ENCODE measurements at places on chromosomes 13 and 19.
A peak's percentile ranks its signal among the peaks of the same experiment; 100 is the strongest.

GRCh38 chr19:5792224-5792623 lies 1.3 kb upstream of the DUS3L start:
- DNase-seq, result no peak

DNA sequence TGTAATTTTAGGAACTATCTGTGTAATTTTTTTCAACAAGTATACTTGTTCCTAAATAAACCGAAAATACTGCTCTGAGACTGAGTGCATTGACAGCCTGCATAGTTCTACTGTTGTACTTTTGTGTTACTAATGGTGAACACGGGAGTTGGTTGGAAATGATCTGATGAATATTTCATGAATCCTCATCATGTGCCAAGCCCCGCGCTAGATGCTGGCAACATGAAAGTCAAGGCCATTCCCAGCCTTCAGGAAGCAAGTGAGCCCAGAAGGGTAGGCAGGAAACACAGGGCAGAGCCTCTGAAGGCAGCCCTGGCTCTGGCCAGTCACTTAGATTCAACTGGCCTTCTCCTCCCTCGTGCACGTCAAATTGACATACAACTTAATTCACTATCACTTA lies 106.1 kb downstream of the ABCC4 start:
- no peak for DNase-seq

DNA sequence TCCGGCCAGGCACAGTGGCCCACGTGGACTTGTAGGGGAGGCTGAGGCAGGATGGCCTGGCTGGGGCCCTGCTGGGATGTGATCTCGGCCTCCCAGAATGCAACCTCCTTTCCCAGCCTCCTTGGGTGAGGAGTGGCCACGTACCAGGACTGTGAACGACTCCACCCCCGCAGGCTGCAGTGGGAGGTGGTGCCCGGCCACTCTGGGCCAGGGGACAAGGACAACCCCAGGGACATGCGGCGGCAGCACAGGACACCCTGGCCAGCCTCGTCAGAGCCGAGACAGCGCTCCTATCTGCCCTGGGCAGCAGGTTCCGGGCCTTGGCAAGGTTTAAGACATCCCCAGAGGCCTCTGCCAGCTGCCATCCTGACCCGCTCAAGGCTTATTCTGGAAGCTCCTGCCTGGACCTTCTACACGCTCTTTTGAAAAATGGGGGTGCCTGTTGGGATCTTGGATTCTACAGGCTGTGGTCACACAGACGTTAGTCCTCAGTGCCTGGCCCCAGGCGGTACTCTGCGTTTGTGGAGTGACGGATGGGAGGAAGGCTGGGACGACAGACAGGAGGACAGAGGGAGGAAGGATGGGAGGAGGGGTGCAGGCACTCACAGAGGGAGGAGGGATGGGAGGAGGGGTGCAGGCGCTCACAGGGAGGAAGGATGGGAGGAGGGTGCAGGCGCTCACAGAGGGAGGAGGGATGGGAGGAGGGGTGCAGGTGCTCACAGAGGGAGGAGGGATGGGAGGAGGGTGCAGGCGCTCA lies 19.9 kb upstream of the CACTIN start:
- no peak for DNase-seq

- no peak for DNase-seq
These were observed 70.8 kb downstream of the FNDC3A start for GRCh38 chr13:49046519-49046918.

DNA sequence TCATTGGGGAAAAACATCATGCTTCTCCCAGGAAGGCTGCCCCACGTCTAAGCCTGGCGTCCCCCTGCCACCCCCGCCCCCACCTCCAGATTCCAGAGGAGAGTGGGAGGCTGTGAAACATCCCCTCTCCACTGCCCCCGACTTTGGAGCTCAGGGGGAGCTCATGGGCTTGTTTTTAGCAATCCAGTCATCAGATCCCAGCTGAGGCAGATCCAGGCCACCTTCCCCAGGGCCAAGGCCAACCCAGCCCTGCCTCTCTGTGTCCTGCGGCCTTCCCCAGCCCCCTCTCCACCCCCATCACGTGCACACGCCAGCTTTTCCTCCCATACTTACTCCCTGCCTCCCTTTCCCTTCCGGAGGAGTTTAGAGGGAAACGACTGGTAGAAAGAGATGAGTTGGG lies 38.8 kb downstream of the SHISA2 start:
- no peak for DNase-seq

GRCh38 chr19:11291991-11292390 lies 4.0 kb upstream of the TSPAN16 start:
- DNase-seq, result no peak

- no peak for DNase-seq
These were observed 14.9 kb upstream of the KLK4 start for GRCh38 chr19:50926144-50926543.

DNA sequence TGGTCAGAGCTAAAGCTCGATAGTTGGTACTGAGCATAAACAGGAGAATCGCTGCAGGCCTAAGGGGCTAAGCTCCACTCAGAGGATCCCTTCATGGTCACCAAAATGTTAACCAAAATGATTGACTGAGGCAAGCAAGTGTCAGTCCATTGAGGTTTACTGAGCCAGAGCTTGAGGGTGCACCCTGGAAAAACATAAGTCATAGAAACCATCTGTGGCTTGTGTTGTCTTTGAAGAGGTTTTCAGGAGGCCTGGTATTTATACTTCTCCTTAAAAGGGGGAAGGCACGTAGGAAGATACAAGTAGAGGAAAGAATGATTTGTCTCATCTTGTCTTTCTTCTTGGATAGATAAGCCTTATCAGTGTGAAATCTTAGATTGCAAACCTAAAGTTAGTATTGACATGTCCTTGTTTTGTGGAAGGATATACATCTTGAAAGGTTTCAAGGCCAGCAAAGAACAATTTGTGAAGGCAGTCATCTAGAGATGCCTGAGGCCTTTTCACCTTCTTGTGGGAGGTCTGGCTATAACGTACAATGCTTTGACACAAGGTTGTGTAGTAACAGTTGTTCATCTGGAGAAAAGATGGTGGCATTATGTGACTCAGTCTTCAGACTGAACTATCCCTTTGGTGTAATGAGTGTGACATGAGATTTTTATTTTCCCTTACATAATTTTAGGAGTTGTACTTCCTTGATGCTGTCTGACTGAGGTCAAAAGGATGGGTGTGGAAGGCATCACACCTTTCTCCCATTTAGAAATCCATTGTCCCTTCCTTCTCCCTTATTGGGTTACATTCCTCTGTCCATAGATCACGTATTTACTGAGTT lies 14.7 kb upstream of the CEACAM6 start:
- DNase-seq, result peak; percentile 57

GRCh38 chr19:43464134-43464775 lies 1.2 kb downstream of the LYPD3 start:
- no peak for DNase-seq

- DNase-seq, result no peak
These were observed 32.6 kb upstream of the IGFL4 start for GRCh38 chr19:46073268-46073922.

GRCh38 chr13:44103429-44104196 lies 223.9 kb downstream of the LACC1 start:
- DNase-seq, result no peak

- no peak for DNase-seq
These were observed 1.2 kb upstream of the ZNF579 start for GRCh38 chr19:55581823-55582223.

DNA sequence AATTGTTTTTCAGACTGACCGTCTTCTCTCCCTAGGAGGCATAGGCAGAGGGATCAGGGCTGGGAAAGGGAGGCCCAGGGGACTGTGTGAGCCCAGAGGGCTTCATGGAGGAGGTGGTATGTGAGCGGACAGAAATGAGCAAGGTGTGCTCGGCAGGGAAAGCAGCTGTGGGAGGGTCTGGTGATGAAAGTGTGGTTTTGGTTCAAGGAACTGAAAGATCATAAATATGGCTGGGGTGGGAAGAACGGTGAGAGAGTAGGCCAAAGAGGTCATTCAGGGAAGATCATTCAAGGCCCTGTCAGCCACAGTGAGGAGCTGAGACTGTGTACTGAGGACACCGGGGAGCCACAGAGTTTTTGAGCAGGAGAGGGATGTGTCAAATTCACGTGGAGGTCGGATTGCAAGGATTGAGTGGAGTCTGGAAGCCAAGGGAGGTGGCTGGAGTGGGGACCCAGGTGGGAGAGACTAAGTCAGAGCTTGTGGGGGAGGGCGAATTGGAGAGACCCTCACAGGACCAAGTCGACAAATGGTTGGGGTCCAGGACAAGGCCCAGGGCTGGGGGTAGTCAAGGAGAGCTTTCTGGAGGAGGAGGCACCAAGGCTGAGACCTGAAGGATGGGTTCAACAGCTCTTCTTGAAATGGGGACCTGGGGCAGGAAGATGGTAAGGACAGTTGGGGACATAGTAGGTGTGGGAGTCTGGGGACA lies 7.6 kb downstream of the PLD3 start:
- DNase-seq, result no peak

DNA sequence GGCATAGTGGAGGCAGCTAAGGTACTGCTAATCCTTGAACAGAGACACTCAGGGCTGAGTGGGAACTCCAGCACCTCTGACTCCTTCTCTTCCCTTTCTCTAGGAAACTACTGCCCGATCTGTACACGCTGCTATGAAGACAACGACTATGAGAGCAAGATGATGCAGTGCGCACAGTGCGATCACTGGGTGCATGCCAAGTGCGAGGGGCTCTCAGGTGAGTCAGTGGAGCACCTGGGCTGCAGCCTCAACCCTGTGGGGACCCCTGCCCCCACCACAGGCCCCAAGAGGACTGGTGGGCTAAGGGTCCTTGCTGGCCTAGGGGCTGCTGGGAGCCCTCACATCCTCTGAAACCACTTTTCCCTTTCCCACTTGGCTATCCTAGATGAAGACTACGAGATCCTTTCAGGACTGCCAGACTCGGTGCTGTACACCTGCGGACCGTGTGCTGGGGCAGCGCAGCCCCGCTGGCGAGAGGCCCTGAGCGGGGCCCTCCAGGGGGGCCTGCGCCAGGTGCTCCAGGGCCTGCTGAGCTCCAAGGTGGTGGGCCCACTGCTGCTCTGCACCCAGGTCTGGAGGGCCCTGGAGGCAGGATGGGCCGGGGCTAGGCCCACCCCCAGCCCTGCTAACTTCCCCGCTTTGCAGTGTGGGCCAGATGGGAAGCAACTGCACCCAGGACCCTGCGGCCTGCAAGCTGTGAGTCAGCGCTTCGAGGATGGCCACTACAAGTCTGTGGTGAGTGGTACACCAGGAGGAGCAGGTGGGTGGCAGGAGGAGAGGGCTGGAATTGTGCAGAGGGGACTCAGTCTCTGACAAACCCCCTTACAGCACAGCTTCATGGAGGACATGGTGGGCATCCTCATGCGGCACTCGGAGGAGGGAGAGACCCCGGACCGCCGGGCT lies 9.5 kb downstream of the KMT2B start:
- DNase-seq, result no peak

- no peak for DNase-seq
These were observed 4.0 kb upstream of the ZNF43 start for GRCh38 chr19:21839976-21840375.

GRCh38 chr13:39960191-39960590 lies 304.7 kb downstream of the COG6 start:
- DNase-seq, result no peak

- DNase-seq, result no peak
These were observed 75.9 kb downstream of the MYCBP2 start for GRCh38 chr13:77250975-77251374.

- peak; percentile 66 for DNase-seq
These were observed 57.1 kb downstream of the ZNF568 start for GRCh38 chr19:36973021-36973843.

- no peak for DNase-seq
These were observed 1667.2 kb upstream of the SLC10A2 start for GRCh38 chr13:104733427-104733826.

DNA sequence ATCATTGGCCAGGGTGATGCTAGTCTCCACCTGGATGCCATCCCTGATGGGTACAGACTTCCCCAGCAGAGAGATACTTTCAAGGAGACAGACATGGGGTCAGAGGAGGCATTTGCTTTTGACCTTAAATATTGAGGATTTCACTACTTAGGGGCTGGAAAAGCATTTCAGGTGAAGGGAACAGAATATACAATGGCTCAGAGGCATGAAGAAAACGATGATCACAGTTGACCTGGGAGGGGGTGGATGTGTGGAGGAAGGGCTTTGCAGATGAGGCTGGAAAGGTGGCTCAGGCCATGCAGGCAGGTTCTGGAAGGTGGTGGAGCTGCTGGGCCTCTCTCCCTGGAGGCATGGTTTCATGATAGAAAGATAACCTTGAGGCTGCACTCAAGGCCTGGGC lies 3.9 kb downstream of the MATK start:
- DNase-seq, result no peak

- no peak for DNase-seq
These were observed 588.9 kb downstream of the KCTD12 start for GRCh38 chr13:76297331-76297730.

DNA sequence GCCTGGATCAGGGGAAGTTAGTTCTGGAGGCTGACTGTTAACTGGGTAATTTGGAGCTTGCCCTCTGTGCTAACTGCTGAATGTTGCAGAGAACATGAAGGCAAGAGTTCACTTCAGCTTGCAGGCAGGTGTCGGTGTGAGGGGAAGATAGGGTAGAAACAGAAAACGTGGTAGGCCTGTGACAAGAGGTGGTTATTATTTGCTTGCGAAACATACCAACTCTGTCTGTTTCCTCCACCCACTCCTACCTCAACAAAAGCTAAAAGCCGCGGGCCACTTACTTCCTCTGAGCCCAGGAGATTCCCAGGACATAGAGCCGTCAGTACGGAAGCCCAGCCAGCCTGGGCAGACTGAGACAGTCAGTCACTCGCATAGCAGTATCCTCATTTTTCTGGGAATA lies 119.2 kb upstream of the ABCC4 start:
- DNase-seq, result no peak

DNA sequence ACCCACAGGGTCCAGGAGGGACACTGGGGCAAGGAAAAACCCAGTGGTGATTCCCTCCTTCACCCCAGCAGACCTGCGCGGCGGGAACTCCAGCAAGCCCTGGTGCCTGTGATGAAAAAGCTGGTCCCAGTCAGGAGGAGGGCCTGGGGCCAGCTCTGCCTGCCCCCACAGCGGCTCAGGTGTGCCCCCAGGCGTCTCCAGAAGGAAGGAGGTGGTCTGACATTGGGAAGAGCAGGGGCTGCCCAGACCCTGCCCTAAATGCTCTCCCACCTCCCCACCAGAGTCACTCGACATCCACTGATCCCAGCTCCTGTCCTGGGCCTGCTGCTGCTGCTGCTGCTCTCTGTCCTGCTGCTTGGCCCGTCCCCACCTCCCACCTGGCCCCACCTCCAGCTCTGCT lies 6.2 kb downstream of the PTH2 start:
- no peak for DNase-seq

- peak; percentile 12 for DNase-seq
These were observed 216.4 kb downstream of the KLF5 start for GRCh38 chr13:73275163-73275562.

DNA sequence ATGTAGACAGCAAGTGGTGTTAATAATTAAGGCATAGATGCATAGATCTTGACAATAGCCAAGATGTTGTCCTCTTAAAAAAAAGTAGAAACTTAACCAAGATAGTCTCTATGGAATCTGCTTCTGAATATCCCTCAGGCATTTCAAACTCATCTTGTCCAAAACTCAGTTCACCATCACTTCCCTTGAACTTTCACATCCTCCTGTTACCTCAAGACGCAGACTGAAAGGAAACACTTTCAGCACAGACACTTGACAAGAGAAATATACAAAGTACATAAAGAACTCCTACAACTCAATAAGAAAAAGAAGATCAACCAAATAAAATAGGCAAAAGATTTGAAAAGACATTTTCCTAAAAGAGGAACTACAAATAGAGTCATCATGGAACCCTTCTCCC lies 451.1 kb downstream of the FOXO1 start:
- no peak for DNase-seq
